Effector memory CD8-positive, alpha-beta T cell (primary cell): ENCODE measurements at places on chromosomes 5 and 9.

- H3K4me1 ChIP-seq, result no peaks in the 10 kb centered on the region
- no peak for DNase-seq
- H3K36me3 ChIP-seq, result no peaks in the 10 kb centered on the region
- peaks cover 17% of the 10 kb centered on the region for H3K27me3 ChIP-seq
Observed at GRCh38 chr9:113952676-113953075, 76.6 kb downstream of the ZNF618 start.

GRCh38 chr9:14531341-14532269 lies 161.6 kb downstream of the ZDHHC21 start:
- H3K4me1 ChIP-seq, result no peaks in the 10 kb centered on the region
- H3K36me3 ChIP-seq, result no peaks in the 10 kb centered on the region
- H3K4me3 ChIP-seq, result no peak overlapping the region

DNA sequence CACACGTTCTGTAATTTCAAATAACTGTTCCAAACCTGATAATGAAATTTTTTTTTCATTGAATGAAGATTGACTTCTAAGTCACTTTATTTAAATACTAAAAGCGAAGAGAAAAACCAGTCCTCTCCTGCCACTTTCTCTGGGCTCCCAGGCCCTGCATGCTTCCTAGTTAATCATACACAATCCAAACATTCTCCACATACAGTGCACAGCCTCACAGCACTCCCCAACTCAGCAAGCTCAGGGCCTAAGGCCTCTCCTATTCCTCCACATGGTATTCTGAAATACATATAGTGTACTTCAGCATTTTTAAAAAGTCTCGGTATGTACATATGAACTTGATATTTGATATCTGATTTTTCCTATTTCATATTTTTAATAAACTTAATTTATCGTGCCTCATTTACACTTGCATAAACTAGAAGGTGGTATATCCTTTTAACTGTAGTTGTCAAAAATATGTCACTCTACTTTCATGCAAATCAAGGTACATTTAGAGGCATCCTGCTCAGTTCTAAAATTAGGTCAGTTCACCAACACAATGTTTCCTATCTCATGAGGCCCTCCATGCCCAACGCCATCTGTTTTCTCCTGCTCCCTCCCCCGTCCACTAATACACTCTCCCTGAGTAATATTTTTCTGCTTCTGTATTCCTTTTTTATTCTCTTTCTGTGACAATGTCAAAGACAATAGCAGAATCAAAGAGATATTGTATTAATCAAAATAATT lies 206.7 kb downstream of the ARRDC3 start:
- no peaks in the 10 kb centered on the region for H3K4me1 ChIP-seq
- H3K4me3 ChIP-seq, result no peak overlapping the region

- H3K27ac ChIP-seq, result no peak overlapping the region
- DNase-seq, result no peak
- peaks cover 72% of the 10 kb centered on the region for H3K27me3 ChIP-seq
- no peaks in the 10 kb centered on the region for H3K36me3 ChIP-seq
Observed at GRCh38 chr5:171805746-171806145, 20.1 kb downstream of the SMIM23 start.

- H3K4me3 ChIP-seq, result no peak overlapping the region
Observed at GRCh38 chr9:26973989-26974388, 17.8 kb downstream of the IFT74 start.
